Caco-2 (cell line): ENCODE measurements at places on chromosomes 12 and 14. TPM values are rescaled to one million over a fixed set of nuclear protein-coding genes. Genes with fewer than 3 reads are reported as not detected.

GRCh38 chr14:31297701-31298344, 90.2 kb upstream of the HECTD1 start:
- no peak overlapping the region for H3K4me3 ChIP-seq
- DNase-seq = no peak
- no peaks in the 10 kb centered on the region for H3K36me3 ChIP-seq
- no peaks in the 10 kb centered on the region for H3K27me3 ChIP-seq
- no peak overlapping the region for H3K27ac ChIP-seq

DNA sequence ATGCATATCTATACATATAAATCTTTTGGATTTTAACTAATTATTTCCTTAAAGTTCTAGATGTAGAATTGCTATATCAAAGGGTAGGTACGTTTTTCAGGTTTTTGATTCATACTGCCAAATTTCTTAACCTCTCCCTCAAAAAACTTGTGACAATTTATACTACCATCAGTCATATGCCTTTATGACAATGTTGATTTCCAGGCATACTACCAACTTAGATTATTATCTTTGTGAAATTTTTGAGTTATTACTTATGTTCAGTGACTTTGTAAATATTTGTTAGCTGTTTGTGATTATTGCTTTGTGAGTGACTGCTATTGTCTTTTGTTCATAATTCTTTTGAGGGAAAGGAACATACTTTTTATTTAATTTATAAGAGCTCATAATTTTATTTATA, 107.0 kb downstream of the SLC38A6 start:
- DNase-seq = no peak
- no peaks in the 10 kb centered on the region for H3K27me3 ChIP-seq
- no peaks in the 10 kb centered on the region for H3K36me3 ChIP-seq
- no peak overlapping the region for H3K27ac ChIP-seq

- no peak overlapping the region for H3K4me3 ChIP-seq
- DNase-seq = no peak
- peaks cover 37% of the 10 kb centered on the region for H3K4me1 ChIP-seq
- no peaks in the 10 kb centered on the region for H3K27me3 ChIP-seq
Observed at GRCh38 chr14:95505030-95505589, 11.3 kb downstream of the SYNE3 start.

- DNase-seq = no peak
- no peaks in the 10 kb centered on the region for H3K27me3 ChIP-seq
- H3K36me3 ChIP-seq = no peaks in the 10 kb centered on the region
- peaks cover 7% of the 10 kb centered on the region for H3K4me1 ChIP-seq
- H3K27ac ChIP-seq = no peak overlapping the region
Observed at GRCh38 chr12:42474391-42474790, 115.2 kb downstream of the PRICKLE1 start.

GRCh38 chr12:29858270-29858786, 74.6 kb upstream of the TMTC1 start:
- no peaks in the 10 kb centered on the region for H3K36me3 ChIP-seq
- H3K27me3 ChIP-seq = no peaks in the 10 kb centered on the region
- no peaks in the 10 kb centered on the region for H3K4me1 ChIP-seq
- H3K4me3 ChIP-seq = no peak overlapping the region
- DNase-seq = no peak

DNA sequence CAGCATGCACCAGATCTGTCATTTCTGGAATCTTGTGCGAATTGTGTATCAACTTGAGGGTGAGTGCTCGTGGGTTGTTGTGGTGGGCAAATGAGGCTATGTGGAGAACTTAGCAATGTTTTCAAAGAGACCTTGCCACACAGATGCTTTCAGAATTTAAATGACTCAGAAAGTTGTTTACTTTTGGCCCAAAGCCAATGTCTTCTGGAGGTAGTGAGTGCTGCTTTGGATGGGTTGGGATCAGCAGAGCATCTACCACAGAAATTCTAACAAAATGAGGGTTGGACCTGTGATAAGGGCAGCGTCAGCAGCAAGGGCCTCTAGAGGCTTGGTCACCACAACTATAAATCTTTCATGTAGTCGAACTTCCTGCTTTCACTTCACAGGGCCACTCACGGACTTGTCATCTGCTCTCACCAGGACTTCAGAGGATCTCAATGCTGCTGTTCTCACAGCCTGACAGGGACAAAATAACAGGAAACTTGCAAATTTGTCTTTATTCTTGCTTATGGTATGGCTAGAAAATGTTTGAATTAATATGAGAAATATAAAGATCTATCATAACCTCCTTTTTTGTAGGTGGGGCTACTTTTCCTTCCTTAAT, 111.4 kb downstream of the DACT1 start:
- H3K4me3 ChIP-seq = no peak overlapping the region
- 0 out of 2 replicates have a peak, but pooled peaks cover 5% of the 10 kb centered on the region for H3K4me1 ChIP-seq
- H3K27ac ChIP-seq = no peak overlapping the region
- DNase-seq = no peak
- H3K36me3 ChIP-seq = no peaks in the 10 kb centered on the region
- no peaks in the 10 kb centered on the region for H3K27me3 ChIP-seq

DNA sequence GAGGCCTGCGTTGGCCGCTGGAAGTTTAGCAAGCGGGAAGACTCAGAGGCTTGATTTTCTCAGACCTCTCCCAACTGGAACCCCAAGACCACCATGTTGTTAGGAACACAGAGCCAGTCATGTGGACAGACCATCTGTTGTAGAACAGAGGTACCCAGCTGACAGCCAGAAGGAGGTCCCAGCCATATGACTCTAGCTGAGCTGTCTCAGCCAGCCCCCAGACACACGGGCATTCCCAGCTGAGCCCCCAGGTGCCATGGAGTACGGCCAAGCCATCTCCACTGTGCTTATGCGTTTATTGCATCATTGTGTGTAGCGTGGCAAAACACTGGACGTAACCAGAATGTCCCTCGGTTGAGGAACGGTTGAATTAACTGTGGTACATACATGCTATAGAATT, 421.9 kb downstream of the TMEM132D start:
- no peaks in the 10 kb centered on the region for H3K4me1 ChIP-seq
- no peak overlapping the region for H3K27ac ChIP-seq
- no peaks in the 10 kb centered on the region for H3K36me3 ChIP-seq
- no peak for DNase-seq
- H3K4me3 ChIP-seq = no peak overlapping the region

- no peak for DNase-seq
- no peaks in the 10 kb centered on the region; the same call in 1 of the 2 replicates for H3K36me3 ChIP-seq
- H3K27me3 ChIP-seq = no peaks in the 10 kb centered on the region
- peak overlapping the region; percentile 2 for H3K27ac ChIP-seq
- no peak overlapping the region for H3K4me3 ChIP-seq
Observed at GRCh38 chr12:3019005-3019680, 58.0 kb upstream of the TSPAN9 start.

DNA sequence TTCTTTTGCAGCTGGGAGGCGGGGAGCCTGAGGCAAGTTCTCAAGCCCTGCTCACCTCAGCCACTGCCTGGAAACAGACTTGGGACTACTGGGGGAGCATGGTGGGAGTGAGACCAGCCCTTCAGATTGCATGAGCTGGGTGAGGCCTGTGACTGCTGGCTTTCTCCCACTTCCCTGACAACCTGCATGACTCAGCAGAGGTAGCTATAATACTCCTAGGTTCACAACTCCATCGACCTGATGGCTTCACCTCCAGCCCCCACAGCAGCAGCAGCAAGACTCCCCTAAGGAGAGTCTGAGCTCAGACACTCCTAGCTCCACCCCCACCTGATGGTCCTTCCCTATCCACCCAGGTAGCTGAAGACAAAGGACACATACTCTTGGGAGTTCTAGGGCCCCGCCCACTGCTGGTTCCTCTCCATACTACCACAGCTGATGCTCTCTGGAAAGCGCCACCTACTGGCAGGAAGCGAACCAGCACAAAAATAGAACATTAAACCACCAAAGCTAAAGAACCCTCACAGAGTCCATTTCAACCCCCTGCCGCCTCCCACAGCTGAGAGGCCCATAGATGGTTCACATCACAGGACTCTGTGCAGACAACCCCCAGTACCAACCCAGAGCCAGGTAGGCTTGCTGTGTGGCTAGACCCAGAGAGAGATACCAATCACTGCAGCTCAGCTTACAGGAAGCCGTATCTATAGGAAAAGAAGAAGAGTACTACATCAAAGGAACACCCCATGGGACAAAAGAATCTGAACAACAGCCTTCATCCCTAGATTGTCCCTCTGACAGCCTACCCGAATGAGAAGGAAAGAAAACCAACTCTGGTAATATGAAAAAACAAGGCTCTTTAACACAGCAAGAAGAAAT, 68.7 kb downstream of the RPAP3 start:
- peak; percentile 75 for DNase-seq
- H3K4me3 ChIP-seq = no peak overlapping the region
- no peak overlapping the region for H3K27ac ChIP-seq
- H3K27me3 ChIP-seq = no peaks in the 10 kb centered on the region

DNA sequence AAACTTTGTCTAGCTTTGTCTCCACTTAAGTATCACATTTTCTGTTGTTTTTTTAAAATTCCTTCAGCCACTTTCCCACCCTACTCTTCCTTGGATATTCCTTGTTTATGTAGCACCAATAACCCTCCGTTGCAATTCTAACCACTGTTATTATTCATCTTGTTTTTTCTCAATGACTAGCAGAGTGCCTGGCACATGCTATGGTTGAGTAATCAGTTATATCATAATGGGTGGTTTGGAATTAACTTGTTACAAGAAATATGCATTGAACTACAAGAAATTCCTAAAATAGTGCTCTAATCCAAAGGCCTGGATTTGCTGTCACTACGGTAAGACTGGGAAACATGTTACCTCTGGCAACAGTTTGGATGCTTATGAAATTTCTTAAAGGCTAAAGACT, 756.6 kb downstream of the NOVA1 start:
- no peak for DNase-seq
- no peaks in the 10 kb centered on the region for H3K36me3 ChIP-seq
- no peak overlapping the region for H3K27ac ChIP-seq
- H3K27me3 ChIP-seq = no peaks in the 10 kb centered on the region
- H3K4me3 ChIP-seq = no peak overlapping the region

Gene EFS
- 0.14 and 0.16 TPM in 2 replicates for total RNA-seq

Gene ACOT6
- not detected in 2 replicates for total RNA-seq

Gene SOX5
- 15.4 and 16.8 TPM in 2 replicates for total RNA-seq

Gene KLHL28
- 3.6 and 4.7 TPM in 2 replicates for total RNA-seq

Gene VASH1
- total RNA-seq = 0.16 and 0.18 TPM in 2 replicates
